Activated CD4-positive, alpha-beta T cell treated with anti-CD3 and anti-CD28 coated beads for 36 hours (primary cell): ENCODE measurements at places on chromosomes 6 and 20. TPM values are rescaled to one million over a fixed set of nuclear protein-coding genes. Genes with fewer than 3 reads are reported as not detected.

The NKX2-2 gene
- not detected for total RNA-seq

The MCCD1 gene
- not detected for total RNA-seq

The POU5F1 gene
- total RNA-seq: not detected

The RGS19 gene
- 39.6 TPM for total RNA-seq

The TP53TG5 gene
- total RNA-seq: 0.40 TPM

The SOBP gene
- 0.49 TPM for total RNA-seq

The TFAP2D gene
- total RNA-seq: not detected

The SLC17A2 gene
- total RNA-seq: 0.07 TPM

The B3GAT2 gene
- not detected for total RNA-seq

The JAG1 gene
- total RNA-seq: 0.30 TPM

The PERP gene
- total RNA-seq: 3.7 TPM

The SLC13A3 gene
- total RNA-seq: 0.07 TPM

The PSORS1C1 gene
- 0.33 TPM for total RNA-seq

The PTK6 gene
- total RNA-seq: 0.48 TPM

The RBM24 gene
- not detected for total RNA-seq

The RIMS1 gene
- not detected for total RNA-seq

The PRDM13 gene
- not detected for total RNA-seq

The SLC22A7 gene
- not detected for total RNA-seq

The PAX1 gene
- total RNA-seq: not detected

The SIGLEC1 gene
- total RNA-seq: not detected

The TMC2 gene
- total RNA-seq: not detected

The ISM1 gene
- total RNA-seq: 0.51 TPM

The NKAIN2 gene
- total RNA-seq: not detected

The TPD52L1 gene
- total RNA-seq: 0.89 TPM

The MAP7 gene
- total RNA-seq: 3.1 TPM

The OVOL2 gene
- not detected for total RNA-seq

The NHSL1 gene
- total RNA-seq: 0.70 TPM

The SNAP91 gene
- not detected for total RNA-seq

The C6orf132 gene
- total RNA-seq: 0.14 TPM

The ACSS1 gene
- 10.7 TPM for total RNA-seq

The WFDC10B gene
- not detected for total RNA-seq

The HTR1B gene
- total RNA-seq: not detected

The ZBP1 gene
- total RNA-seq: 0.30 TPM

The FAM209B gene
- not detected for total RNA-seq

The SLC35F1 gene
- total RNA-seq: 0.18 TPM

The SAMD10 gene
- 30.7 TPM for total RNA-seq
